ENCODE measurements at places on chromosomes 4 and X. TPM values are rescaled to one million over a fixed set of nuclear protein-coding genes. Genes with fewer than 3 reads are reported as not detected.
A peak's percentile ranks its signal among the peaks of the same experiment; 100 is the strongest.

DNA sequence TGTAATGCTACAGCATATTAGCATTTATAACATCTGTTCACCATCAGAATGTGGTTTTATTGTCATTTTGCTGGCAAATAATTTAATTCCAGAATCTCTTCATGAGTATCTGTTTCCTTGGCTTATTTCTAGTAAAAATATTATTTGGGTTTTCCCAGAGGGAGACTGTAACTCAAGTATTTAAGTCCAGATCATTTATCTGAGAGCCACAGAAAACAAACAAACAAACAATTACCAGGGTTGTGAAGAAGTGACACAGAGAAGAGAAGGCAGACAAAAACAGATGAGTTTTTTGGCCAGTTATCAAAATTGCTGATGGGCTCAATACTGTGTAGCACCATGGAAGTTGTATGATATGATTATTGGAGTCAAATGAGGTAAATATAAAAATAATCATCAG is 515.1 kb downstream of the TECRL start:
- no peak for DNase-seq

The HSFX1 gene
- 0.71 TPM for total RNA-seq

GRCh38 chr4:184163813-184164212 is 53.9 kb downstream of the ENPP6 start:
- DNase-seq: peak; percentile 33

- DNase-seq: no peak
Observed at GRCh38 chr4:139789096-139789654, 123.6 kb downstream of the MGST2 start.

The PDLIM5 gene
- 0.06 TPM for total RNA-seq

The TRMT10A gene
- total RNA-seq: 8.4 TPM

- DNase-seq: no peak
Observed at GRCh38 chr4:85086721-85087120, 120.2 kb upstream of the WDFY3 start.

- DNase-seq: no peak
Observed at GRCh38 chr4:68535974-68536373, 40.1 kb downstream of the UGT2B17 start.

DNA sequence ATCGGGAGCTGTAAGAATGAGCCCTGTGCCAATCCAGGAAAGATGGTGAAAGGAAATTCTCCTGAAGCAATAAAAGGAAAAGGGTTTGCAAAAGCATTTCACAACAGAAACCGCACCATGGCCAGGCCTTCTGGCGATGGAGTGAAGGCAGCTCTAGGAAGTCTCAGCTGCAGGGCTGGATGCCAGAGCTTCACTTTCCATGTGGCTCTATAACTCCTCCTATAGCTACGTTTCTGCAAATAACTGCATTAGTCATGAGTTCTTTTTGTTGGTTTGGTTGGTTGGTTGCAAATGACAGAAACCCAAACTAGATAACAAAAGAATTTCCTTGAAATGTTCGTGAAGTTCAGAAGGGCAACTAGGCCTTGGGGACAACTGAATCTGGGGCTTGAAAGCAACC is 84.6 kb downstream of the RELL1 start:
- no peak for DNase-seq

The SUPT20HL1 gene
- not detected for total RNA-seq

GRCh38 chr4:175559526-175559925 is 252.5 kb downstream of the GPM6A start:
- DNase-seq: no peak

The MAGEA6 gene
- not detected for total RNA-seq
